Pulmonary artery endothelial cell (primary cell): ENCODE measurements at places on chromosomes 2 and 18. TPM values are rescaled to one million over a fixed set of nuclear protein-coding genes. Genes with fewer than 3 reads are reported as not detected.

GRCh38 chr18:5064841-5065370 is 132.2 kb downstream of the AKAIN1 start:
- no peak for DNase-seq

DNA sequence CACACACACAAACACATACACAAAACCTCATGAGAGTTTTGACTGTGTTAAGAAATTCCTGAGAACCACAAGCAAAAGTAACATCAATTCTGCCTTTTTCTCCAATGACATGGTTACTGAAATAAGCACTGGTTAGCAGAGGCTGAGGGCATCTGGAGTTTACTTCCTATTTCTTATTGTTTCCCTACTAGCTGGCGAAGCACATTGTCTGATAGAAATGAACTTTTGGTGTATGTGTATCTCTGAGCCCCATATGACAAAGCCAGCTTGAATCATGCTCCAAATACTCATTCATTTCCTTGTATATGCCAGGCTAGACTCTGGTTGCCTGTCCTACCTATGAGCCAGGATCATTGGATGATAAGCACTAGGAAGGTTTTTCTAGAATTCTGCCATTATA is 203.1 kb downstream of the NCKAP5 start:
- no peak for DNase-seq

DNA sequence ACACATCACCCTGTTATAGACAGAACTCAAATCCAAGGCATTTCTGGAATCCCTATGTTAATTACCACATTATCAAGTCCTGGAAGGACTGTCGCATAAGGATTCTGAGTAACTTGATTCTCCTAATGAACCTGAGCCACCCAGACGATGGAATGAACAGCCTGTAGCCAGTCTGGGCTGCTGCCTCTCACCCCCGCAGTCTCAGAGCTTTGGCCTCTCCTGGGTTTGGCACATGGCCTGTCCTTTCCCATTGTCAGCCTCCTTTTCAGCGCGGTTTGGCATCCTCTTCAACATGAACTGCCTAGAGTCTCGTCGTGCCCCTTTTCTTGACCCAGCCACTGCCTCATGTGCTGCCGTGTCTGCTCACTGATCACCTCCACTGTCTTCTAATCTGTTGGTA is 147.6 kb downstream of the SLC8A1 start:
- no peak for DNase-seq

DNA sequence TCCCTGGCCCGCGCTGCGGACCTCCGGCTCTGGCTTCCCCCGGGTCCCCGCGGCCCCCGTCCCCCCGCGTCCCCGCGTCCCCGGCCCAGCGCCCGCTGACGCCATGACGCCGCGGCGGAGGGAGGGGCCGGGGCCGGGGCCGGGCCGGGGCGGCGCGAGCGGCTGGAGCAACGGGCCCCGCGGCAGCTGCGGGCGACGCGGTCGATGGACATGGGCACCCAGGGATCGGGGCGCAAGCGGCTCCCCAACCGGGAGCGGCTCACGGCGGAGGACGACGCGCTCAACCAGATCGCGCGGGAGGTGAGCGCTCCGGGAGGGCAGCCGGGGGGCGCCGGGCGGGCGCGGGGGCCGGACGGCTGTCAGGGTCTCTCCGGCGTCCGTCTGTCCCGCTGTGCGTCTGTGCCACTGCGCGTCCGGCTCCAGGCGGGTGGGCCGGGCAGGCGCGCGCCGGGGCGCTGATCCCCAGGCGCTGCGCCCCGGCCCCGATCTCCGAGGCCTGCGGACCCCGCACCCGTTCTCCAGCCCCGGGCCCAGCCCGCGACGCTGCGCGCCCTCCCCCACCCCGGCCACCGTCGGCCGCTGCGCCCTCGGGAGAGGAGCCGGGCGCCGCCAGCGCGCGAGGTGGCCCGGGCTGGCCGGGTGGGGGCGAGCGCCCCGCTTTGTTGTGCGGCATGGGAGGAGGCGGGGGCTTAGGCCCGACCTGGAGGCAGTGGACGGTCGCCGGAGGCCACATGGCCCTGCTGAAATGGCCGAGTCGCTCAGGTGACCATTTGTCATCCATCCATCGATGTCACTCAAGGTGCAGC is at the start of gene LRRFIP1:
Gene LRRFIP1 (plus strand): TSS at position 147 of the 806 bp plus-strand sequence. CDS start 58 bp downstream, at position 205.
- DNase-seq = no peak

- no peak for DNase-seq
Measured at GRCh38 chr18:9055626-9056025, 46.9 kb upstream of the NDUFV2 start.

GRCh38 chr2:236571145-236571544 is 1.5 kb downstream of the ACKR3 start:
- no peak for DNase-seq

GRCh38 chr2:127542231-127542630 is 6.7 kb downstream of the MYO7B start:
- DNase-seq = no peak

DNA sequence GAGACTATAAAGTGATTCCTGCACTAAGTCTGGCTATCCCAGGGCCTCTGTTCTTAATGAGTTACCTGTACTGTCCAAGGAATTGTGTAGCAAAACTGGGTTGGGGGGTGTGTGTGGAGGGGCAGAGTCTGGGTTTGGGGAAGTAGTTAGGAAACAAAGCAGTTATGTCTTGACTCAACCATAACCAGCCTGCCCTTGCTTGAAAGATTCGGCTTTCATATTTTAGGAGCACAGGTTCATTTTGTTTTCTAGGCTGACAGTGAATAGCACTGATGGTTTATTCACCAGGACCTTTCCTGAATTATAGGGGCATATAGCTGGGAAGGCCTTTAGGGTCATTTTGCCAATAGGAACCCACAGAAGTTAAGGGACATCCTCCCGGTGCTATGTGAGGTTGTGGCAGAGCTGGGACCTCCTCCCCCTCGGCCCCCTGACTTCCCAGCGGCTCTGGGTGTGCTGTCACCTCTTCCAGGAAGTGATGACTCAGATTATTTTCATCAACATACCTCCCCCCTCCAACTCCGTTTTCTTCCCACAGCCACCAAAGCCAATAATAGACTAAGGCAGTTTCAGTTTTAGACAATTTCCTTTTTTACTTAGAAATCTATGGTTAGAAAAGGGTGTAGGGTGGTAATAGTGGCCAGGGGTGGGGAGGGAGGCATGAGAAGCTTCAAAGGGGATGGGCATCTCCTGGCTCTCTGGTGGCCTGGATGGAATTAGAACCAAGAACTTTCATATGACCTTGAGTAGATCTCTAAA is 44.8 kb downstream of the SETBP1 start:
- peak; percentile 30 for DNase-seq

DNA sequence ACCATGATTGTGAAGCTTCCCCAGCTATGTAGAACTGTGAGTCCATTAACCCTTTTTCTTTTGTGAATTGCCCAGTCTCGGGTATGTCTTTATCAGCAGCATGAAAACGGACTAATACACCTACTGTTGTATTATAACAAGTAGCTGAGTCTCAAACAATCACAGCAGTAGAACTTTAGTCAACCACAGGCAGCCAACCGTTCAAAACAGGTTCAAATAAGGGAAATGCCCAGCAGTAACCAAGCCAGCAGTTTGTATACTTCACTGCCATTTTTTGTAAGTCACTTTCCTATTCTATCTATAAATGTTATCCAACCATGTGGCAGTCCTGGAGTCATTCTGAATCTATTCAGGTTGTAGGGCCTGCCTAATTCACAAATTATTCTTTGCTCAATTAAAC is 1560.6 kb upstream of the SLC39A10 start:
- no peak for DNase-seq

Gene ZSWIM2
- not detected in 2 replicates for total RNA-seq

Gene LDLRAD4
- total RNA-seq = 1.5 and 1.6 TPM in 2 replicates

Gene ACADL
- total RNA-seq = not detected in 2 replicates

Gene LYPD6
- 1.3 and 1.8 TPM in 2 replicates for total RNA-seq

Gene COL3A1
- total RNA-seq = 0.92 and 7.3 TPM in 2 replicates

Gene MARCO
- total RNA-seq = not detected in 2 replicates

Gene PRKAG3
- total RNA-seq = not detected in 2 replicates
